ENCODE measurements at places on chromosomes 4 and X.
A peak's percentile ranks its signal among the peaks of the same experiment; 100 is the strongest.

DNA sequence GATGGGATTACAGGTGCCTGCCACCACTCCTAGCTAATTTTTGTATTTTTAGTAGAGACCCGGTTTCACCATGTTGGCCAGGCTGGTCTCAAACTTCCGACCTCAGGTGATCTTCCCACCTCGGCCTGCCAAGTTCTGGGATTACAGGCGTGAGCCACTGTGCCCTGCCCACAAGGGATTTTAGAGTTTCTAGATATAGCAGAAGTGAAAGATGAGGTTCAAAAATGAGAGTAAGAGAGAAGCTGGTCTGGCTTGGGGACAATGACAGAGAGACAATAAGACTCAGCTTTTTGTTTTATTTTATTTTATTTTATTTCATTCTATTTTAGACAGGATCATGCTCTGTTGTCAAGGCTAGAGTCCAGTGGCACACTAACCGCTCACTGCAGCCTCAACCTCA lies 30.6 kb downstream of the TRIM61 start:
- H3K36me3 ChIP-seq = no peaks in the 10 kb centered on the region
- no peak overlapping the region for H3K27ac ChIP-seq
- DNase-seq = no peak
- no peaks in the 10 kb centered on the region for H3K27me3 ChIP-seq

DNA sequence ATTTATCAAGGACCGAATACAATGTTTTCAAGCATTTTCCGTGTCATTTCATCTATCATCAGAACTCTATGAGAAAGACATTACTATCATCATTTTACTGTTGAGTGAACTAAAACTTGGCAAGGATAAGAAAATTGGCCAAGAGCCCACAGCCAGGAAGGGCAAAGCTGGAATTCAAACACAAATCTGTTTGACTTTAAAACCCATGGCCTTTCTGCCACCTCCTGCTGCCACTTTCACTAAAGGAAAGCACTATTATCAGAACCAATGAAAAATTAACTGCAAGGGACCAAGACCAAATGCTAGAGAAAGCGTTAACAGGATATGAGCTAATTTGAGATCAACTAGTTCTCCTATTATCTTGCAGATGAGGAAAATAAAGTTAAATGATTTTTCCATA lies 2759.2 kb downstream of the ARAP2 start:
- no peaks in the 10 kb centered on the region for H3K27me3 ChIP-seq
- H3K4me1 ChIP-seq = no peaks in the 10 kb centered on the region
- no peak overlapping the region for H3K27ac ChIP-seq
- no peaks in the 10 kb centered on the region for H3K36me3 ChIP-seq
- no peak overlapping the region for H3K4me3 ChIP-seq
- DNase-seq = no peak

GRCh38 chr4:23361453-23361852 lies 528.4 kb downstream of the PPARGC1A start:
- no peaks in the 10 kb centered on the region for H3K36me3 ChIP-seq
- no peak for DNase-seq
- H3K4me1 ChIP-seq = no peaks in the 10 kb centered on the region
- H3K4me3 ChIP-seq = no peak overlapping the region
- peaks cover 2% of the 10 kb centered on the region for H3K27me3 ChIP-seq
- H3K27ac ChIP-seq = no peak overlapping the region

GRCh38 chr4:7590189-7590588 lies 155.5 kb upstream of the PSAPL1 start:
- H3K27ac ChIP-seq = no peak overlapping the region
- no peak for DNase-seq
- no peaks in the 10 kb centered on the region for H3K36me3 ChIP-seq

GRCh38 chr4:28225689-28226353 lies 1365.2 kb downstream of the STIM2 start:
- no peak for DNase-seq
- H3K27me3 ChIP-seq = no peaks in the 10 kb centered on the region
- H3K4me1 ChIP-seq = no peaks in the 10 kb centered on the region
- H3K36me3 ChIP-seq = no peaks in the 10 kb centered on the region
- no peak overlapping the region for H3K4me3 ChIP-seq

- H3K4me1 ChIP-seq = no peaks in the 10 kb centered on the region
- no peak overlapping the region for H3K27ac ChIP-seq
- no peaks in the 10 kb centered on the region for H3K27me3 ChIP-seq
- H3K36me3 ChIP-seq = no peaks in the 10 kb centered on the region
- peak; percentile 66 for DNase-seq
Observed at GRCh38 chrX:2540426-2540947, 39.7 kb upstream of the DHRSX start.

- no peaks in the 10 kb centered on the region for H3K27me3 ChIP-seq
- DNase-seq = no peak
- H3K4me3 ChIP-seq = no peak overlapping the region
- no peaks in the 10 kb centered on the region for H3K4me1 ChIP-seq
- no peak overlapping the region for H3K27ac ChIP-seq
Observed at GRCh38 chr4:42709392-42710065, 52.6 kb upstream of the ATP8A1 start.

DNA sequence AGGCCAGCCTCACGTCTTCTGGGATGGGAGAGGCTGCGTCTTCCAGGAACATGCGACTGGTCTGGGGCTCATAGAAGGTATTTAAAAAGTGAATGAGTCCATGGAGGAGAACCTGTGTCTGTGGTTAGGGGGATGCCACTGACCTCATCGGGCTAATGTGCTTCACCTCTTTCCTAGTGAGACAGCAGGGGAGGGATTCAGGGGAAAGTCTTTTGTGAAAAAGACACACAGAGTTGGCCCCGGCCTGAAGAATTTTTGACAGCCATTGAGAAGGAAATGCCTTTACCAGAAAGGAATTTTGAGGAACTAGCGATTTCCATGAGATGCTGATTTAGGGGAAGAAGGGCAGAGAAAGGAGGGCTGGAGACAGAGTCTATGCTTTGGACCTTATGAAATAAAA lies 11.0 kb upstream of the C4orf50 start:
- no peaks in the 10 kb centered on the region for H3K27me3 ChIP-seq
- no peaks in the 10 kb centered on the region for H3K36me3 ChIP-seq

DNA sequence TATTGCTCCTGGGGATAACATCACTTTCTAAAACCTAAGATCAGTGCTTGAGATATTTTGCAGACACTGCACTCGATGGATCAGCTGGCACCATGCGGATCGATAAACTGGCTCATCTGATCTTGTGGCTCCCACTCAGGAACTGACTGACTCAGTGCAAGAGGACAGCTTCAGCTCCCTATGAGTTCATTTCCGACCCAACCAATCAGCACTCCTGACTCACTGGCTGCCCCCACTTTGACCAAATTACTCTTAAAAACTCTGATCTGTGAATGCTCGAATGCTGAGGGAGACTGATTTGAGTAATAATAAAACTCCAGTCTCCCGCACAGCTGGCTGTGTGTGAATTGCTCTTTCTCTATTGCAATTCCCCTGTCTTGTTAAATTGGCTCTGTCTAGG lies 110.1 kb downstream of the ANAPC4 start:
- no peaks in the 10 kb centered on the region for H3K36me3 ChIP-seq
- H3K27me3 ChIP-seq = no peaks in the 10 kb centered on the region
- no peak overlapping the region for H3K27ac ChIP-seq
- no peak overlapping the region for H3K4me3 ChIP-seq
- DNase-seq = no peak

DNA sequence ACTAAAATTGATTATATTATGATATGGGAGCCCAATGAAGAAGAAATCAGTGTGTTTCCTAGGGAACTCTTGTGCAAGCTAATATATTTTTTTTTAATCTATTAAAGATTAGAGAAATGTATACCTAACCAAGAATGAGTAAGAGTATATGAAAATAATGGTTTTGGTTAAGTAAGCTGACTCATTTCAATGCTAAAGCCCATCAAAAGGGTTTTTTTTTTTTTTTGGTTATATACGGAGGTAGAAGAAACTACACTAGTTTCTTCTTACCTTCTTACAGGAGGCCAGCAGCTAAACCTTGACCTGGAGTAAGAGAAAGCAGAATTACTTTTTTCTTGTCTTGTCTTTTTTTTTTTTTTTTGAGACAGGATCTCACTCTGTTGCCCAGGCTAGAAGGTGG lies 27.5 kb downstream of the RUFY3 start:
- no peaks in the 10 kb centered on the region for H3K27me3 ChIP-seq
- H3K4me1 ChIP-seq = no peaks in the 10 kb centered on the region
- no peak overlapping the region for H3K27ac ChIP-seq
- DNase-seq = no peak
- no peaks in the 10 kb centered on the region for H3K36me3 ChIP-seq
- H3K4me3 ChIP-seq = no peak overlapping the region

DNA sequence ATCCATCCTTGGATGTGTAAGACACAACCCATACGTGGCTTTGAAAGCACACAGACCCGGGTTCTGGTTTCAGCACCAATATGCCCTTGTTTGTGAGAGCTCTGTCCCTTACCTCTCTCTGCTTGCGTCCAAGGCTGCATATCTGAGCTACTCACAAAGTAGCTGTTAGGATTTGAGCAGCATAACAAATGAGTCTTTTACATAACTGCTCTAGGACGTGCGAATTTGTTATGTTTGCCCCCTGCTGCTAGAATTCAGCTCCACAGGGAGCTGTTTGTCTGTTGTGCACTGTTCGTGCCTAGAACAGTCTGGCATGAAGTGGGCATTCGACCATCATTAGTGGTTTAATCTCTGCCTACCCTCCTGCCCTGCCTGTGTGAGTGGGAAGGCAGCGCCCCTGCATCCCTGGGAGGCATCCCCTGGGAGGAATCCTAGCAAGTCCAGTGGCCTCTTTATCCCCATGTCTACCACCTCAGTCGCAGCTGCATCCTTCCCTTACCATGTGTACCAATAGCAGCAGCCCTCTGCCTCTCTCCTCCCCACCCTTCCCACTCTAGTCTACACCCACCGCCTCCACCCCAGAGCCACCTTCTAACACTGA lies 42.1 kb downstream of the SLC2A9 start:
- H3K36me3 ChIP-seq = no peaks in the 10 kb centered on the region
- no peaks in the 10 kb centered on the region for H3K4me1 ChIP-seq
- no peak overlapping the region for H3K4me3 ChIP-seq

DNA sequence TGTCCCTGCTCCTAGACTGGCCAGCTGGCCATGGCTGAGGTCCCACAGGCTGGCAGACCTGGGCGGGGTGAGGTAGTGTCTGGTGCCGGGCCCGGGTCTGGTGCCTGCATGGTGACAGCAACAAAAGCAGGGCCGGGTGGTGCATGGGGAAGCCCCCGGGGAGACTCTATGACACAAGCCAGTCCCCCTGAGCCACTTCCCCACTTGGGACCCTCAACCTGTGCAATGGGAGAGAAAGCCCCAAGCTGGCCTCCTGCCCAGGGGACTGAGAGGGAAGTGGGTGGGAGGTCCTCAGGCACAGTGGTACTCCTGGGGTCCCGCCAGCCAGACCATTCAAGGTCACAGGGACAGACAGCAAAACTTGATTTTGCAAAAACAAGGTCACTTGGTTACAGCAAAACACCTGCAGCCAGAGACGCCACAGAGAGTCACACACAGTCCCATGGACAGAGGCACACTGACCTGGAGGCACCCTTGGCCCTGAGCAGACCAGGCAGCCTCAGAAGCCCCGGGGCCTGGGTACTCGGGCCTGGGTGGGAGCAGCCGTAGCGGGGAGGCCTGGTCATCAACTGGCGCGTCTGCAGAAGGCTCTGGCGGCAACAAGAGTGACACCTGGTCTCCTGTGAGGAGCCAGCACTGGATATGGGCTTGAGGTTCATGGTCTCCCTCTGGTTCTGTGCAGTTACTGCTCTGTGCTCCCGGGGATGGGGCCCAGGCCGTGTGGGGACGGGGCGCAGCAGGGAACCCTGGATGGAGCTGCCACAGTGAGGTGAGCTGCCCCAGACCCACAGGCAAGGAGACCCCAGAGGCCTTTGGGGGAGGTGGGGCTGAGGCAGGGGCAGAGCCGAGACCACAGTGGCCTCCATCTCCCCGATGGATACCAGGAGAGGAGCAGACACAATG lies 60.6 kb downstream of the HTRA3 start:
- no peak overlapping the region for H3K27ac ChIP-seq
- no peaks in the 10 kb centered on the region for H3K36me3 ChIP-seq
- H3K4me3 ChIP-seq = no peak overlapping the region
- H3K27me3 ChIP-seq = peaks cover 2% of the 10 kb centered on the region
- no peak for DNase-seq

- H3K27ac ChIP-seq = no peak overlapping the region
- DNase-seq = peak; percentile 30
- H3K27me3 ChIP-seq = peaks cover 6% of the 10 kb centered on the region
- no peak overlapping the region for H3K4me3 ChIP-seq
- no peaks in the 10 kb centered on the region for H3K4me1 ChIP-seq
Observed at GRCh38 chr4:24686866-24687692, 102.7 kb upstream of the DHX15 start.

GRCh38 chr4:153074936-153075630 lies 129.2 kb upstream of the TRIM2 start:
- no peak for DNase-seq
- H3K4me3 ChIP-seq = no peak overlapping the region
- no peak overlapping the region for H3K27ac ChIP-seq

GRCh38 chr4:155819066-155819465 lies 47.0 kb downstream of the ASIC5 start:
- H3K36me3 ChIP-seq = no peaks in the 10 kb centered on the region
- no peak overlapping the region for H3K4me3 ChIP-seq
- no peak for DNase-seq
- H3K4me1 ChIP-seq = no peaks in the 10 kb centered on the region
- H3K27me3 ChIP-seq = no peaks in the 10 kb centered on the region

DNA sequence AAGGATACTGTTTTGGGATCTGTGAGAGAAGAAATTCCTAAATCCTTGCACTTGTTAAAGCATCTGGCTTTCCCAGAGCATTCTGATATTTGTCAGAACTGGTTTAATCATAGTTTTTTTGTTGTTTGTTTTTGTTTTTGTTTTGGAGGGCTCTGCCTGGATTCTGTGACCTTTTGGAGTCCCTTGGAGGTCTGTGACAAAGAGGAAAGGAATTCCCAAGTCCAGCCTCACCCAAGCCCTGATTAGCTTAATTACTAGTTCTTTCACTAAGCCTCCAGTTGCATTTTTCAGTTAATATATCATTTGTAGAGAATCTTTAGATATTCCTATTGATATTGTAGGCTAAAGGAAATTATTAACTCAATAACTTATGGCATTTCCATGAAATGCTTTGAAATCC lies 711 bp downstream of the ACE2 start:
- peak overlapping the region; percentile 55 for H3K4me3 ChIP-seq
- H3K27me3 ChIP-seq = no peaks in the 10 kb centered on the region

DNA sequence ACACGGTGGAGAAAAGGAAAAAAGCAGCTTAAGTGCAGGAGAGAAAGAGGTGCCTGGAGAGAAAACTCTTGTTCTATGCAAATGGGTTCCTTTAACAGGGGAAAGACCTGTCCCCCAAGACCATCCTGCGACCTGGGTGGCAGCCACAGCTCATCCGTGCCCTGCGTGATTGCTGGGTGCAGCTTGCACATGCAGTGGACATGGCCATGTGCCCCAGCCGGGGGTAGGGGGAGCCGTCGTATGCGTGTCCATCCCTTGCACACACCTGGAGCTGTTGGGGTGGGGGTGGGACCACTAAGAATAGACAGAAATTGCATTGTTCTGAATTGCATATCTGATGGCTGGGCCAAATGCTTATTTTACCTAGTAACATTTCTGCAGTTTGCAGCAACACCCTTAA lies 171.9 kb downstream of the GUCY2F start:
- no peaks in the 10 kb centered on the region for H3K36me3 ChIP-seq
- no peaks in the 10 kb centered on the region for H3K4me1 ChIP-seq
- H3K27me3 ChIP-seq = no peaks in the 10 kb centered on the region
- no peak overlapping the region for H3K27ac ChIP-seq

- H3K4me1 ChIP-seq = no peaks in the 10 kb centered on the region
- no peak for DNase-seq
- H3K27ac ChIP-seq = no peak overlapping the region
- H3K36me3 ChIP-seq = no peaks in the 10 kb centered on the region
Observed at GRCh38 chrX:41490446-41490845, 43.3 kb downstream of the NYX start.

Data from small intestine (tissue), 16 donors.